ENCODE measurements at places on chromosomes 7 and 10. TPM values are rescaled to one million over a fixed set of nuclear protein-coding genes. Genes with fewer than 3 reads are reported as not detected.
A peak's percentile ranks its signal among the peaks of the same experiment; 100 is the strongest.

DNA sequence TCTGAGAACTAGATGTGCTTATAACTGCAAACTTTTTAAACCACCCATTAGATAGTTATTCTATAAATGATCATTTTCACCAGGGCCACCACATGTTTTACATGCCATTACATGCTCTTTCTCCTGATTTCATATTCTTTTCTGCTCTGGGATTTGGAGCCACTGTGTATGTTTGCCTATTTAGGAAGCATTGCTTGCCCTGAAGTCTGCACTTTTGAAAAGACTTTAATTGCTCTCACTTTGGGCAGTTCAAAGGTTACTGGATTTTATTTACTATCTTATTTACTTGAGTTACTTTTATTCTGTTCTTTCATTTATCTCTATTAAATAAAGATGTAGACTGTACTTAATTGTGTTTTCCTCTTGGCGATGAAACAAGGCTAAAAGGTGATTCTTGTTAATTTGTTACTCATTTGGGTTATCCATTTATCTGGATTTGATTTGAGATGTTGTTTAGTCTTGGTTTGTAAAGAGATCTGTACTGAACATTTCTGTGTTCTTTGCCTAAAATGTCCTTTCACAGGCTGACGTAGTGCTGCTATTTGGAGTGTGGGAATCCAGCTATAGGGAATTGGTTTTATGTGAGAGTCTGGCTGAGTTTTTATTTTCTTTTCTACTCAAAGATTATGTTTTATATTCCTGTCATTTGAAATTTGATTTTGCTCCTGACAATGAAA is 88.8 kb downstream of the SUGCT start:
- peak; percentile 95 for DNase-seq

GRCh38 chr10:111677759-111678158 is 505.8 kb downstream of the GPAM start:
- DNase-seq = no peak

DNA sequence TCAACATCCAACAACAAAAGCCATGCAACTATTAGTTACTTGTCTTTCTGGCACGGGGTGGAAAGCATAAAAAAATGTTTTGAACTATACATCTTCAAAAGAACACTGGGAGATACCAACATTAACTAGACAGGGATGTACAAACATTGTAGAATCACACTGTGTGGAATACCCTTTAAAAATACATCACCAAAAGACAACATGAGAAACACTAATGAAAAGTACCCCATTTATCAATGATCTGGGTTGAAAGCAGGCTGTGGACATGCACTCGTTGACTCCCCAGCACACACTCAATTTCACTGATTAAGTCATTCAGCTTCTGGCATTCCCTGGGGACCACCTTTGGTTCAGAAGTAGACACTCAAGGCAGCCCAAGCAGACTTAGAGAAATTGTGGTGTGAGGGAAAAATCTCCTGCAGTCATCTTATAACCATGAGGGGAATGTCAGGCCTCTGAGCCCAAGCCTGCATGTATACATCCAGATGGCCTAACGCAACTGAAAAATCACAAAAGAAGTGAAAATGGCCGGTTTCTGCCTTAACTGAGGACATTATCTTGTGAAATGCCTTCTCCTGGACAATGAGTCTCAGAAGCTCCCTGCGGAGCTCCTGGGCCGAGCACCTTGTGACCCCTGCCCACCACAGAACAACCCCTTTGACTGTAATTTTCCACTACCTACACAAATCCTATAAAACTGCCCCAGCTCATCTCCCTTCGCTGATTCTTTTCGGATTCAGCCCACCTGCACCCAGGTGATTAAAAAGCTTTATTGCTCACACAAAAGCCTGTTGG is 53.0 kb downstream of the CACUL1 start:
- DNase-seq = no peak

DNA sequence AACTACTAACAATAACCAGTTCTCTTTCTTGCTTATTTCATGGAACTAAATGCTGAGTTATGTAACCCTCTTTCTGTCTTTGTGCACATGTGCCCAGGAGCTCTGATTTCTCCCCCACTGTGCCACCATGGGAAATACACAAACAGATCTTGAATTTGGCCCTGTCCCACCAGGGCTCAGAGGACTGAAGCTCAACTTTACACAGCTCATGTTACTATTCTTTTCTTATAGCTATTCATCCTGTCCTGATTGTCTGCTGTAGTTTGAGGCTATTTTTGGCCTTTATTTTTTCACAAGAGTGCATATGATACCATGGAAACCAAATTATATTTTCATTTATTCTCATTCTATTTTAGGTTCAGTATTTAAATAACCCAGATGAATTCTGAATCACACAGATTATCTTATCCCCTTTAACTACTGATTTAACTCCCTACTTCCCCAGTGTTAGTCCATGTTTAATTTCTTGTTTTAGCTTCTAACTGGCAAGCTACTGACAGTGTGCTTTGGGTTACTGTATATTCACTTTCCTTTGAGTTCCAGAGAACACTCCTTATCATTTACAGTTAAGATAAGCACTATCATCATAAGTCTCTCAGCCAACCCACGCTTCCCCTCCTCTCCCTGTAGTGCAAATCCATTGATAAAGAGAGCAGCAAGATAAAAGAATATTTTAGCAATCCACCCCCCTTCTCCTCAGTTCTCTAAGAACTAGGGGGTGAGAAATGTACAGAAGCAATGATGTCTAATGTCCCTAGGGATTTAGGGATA is 71.8 kb upstream of the GSDME start:
- DNase-seq = no peak

DNA sequence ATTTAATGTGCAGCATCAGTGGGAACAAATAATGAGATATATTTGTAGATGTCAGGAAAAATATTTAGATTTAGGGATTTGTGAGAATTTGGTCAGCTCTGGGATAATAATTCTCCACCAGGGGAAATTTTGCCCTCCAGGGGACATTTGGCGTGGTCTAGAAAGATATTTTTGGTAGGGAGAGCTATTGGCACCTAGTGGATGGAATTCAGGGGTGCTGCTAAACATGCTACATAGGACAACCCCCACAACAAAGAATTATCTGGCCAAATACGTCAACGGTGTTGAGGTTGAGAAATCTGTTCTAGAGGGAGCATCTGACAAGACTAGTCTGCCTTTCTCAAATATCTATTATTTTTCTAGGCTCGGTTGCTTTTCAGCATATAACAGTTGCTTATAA is 2.1 kb downstream of the ADK start:
- DNase-seq = peak; percentile 57

- no peak for DNase-seq
These were observed 1.4 kb downstream of the ATRNL1 start for GRCh38 chr10:115094416-115095140.

DNA sequence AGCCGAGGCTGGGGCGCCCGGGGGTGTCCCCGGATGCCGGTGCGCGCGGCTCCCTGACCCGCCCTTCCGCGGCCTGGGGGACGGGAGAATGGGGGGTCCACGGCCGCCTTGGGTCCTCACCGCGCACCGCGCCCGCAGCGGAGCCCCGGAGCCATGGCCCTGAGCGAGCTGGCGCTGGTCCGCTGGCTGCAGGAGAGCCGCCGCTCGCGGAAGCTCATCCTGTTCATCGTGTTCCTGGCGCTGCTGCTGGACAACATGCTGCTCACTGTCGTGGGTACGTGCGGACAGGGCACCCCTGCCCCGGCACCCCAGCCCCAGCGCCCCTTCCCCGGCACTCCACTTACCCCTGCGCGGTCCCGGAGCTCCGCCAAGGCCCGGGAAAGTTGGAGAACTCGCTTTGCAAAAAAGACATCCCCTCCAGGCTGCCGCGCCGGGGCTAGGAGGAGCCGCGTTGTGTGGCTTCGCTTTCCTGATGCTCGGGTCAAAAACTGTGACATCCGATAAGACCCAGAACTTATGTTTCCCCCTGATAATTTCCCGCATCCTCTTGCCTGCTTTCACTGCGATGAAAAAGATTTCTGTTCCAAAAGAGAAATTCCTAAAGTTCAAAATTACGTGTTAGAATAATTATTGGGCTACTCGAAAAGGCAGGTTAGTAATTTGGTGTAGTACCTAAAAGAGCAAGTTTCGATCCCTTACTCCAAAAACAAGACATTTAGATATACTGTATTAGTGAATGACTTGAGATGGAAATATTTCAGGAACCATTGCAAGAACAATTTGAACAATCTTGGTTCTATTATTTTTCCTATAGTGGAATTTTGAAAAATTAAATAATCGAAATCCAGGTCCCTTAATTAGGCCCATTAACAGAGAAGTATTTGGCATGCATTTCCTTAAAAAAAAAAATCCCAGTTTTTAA is 888 bp downstream of the SLC18A2 start:
- DNase-seq = no peak

GRCh38 chr7:143392875-143393266 is 11.7 kb downstream of the ZYX start:
- DNase-seq = no peak

- DNase-seq = no peak
These were observed 79.6 kb upstream of the STRIP2 start for GRCh38 chr7:129354428-129355157.

- DNase-seq = no peak
These were observed 135.1 kb downstream of the CHRM2 start for GRCh38 chr7:137003566-137003965.

GRCh38 chr7:39434012-39434411 is 132.2 kb upstream of the YAE1 start:
- no peak for DNase-seq

DNA sequence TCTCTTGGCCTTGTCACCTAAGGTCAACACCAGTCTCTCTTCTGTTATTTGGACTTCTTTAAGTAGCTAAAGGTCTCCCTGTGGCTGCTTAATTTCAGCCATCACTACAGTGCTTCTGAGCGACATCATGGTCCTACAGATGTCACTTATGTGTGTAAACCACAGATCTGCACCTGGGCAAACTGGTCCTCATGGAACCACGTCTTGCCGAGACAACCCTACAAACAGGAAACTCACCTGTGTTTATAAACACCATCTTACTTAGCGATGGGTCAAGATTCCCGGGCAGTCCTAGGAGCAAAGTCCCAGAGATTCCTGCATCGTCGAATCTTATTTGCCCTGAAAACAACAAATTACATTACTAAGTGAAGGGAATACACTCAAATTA is 27.8 kb downstream of the KLF6 start:
- DNase-seq = no peak

- DNase-seq = peak; percentile 52
These were observed 254.1 kb downstream of the TNS3 start for GRCh38 chr7:47327698-47328391.

GRCh38 chr7:3063016-3063753 is 19.5 kb upstream of the CARD11 start:
- no peak for DNase-seq

Gene NPFFR1
- total RNA-seq = not detected

Gene SAMD8
- total RNA-seq = 41.3 TPM

Gene BEND7
- total RNA-seq = 36.4 TPM

Gene NACAD
- total RNA-seq = 7.4 TPM

Gene GSTO2
- total RNA-seq = 8.9 TPM

Gene SOSTDC1
- total RNA-seq = not detected

Gene ASAH2
- 0.17 TPM for total RNA-seq
